ENCODE measurements at places on chromosomes 3 and 15.
A peak's percentile ranks its signal among the peaks of the same experiment; 100 is the strongest.

GRCh38 chr15:99016680-99017321 lies 9.2 kb upstream of the PGPEP1L start:
- peak; percentile 76 for DNase-seq

DNA sequence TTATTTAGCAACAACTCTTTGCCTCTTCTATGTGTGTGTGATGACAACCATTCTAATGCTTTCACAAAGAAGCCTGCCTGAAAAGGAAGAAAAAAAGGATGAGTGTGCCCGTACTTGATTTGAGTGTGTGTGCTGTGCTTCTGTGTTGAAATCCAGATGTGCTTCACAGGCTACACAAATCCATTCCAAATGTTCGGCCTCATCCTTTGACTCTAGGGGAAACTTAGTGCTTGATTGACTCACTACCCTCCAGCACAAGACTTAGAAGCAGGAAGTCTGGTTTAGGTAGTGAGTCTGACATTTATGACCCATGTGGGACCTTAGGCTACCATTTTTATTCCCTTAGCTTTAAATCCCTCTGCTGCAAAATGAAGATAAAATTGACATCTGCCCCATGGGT lies 108.8 kb upstream of the PLAAT1 start:
- peak; percentile 40 for DNase-seq

GRCh38 chr3:3180456-3180855 lies 965 bp upstream of the CRBN start:
- no peak for DNase-seq

GRCh38 chr3:39917065-39917773 lies 107.8 kb downstream of the MYRIP start:
- peak; percentile 86 for DNase-seq

- DNase-seq = peak; percentile 17
These were observed 82.3 kb upstream of the MLF1 start for GRCh38 chr3:158488670-158489069.
